Sigmoid colon (tissue), 7 donors: ENCODE measurements at places on chromosomes 3 and 15.

DNA sequence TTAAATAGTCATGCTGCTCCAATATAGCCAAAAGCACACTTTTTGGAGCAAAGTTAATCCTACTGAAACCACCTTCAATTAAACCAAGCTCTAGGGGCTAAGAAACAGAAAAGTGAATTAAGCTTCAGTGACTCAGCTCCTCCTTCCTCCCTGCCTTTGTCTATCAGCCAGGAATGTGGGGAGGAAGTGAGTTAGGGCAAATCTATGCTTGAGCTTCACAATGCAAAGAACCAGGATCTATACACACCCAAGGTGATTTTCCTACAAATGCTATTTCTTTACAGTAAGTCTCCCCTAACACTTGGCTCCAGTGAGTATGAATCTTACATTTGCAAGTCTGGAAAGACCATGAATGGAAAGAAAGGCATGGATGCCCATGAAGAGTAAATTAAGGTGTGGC, 212.1 kb downstream of the P3H2 start:
- DNase-seq = no peak

DNA sequence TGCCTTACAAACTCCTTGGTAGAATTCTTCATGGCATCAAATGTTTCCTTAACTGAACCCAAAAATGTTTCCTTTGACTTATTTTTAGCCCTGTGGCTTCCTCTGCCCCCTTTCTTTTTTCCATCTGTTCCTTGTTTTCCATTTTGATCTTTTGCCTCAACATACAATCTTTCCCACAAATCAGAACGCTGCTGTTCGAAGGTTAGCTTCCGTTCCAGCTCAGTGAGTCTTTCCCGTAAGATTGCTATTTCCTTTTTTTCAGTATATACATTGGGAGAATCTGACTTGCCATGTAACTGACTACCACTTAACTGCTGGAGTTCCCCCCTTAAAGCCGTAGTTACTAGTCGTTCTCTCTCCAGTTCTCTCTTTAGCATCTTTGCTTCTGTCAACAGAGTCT, 41.2 kb downstream of the PIGB start:
- DNase-seq = no peak

GRCh38 chr15:86021281-86022264, 58.1 kb upstream of the AGBL1 start:
- DNase-seq = no peak

DNA sequence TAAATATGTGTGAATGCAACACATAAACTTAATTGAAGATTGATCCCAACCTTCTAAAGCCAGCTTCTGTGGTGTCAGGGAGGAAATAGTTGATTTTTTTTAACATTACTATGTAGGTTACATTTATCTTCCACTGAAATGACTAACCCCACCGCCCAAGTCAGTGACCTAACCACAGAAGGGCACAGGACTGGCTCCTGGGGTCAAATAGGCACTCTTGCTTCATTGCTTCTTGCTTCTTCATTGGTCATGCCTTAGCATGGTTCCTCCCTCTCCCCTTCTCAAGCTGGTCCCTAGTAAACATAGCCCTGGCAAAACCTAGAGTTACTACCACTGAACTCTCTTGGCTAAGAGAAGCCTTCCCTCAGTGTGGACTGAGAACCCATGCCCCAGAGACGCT, 12.3 kb downstream of the EIF1B start:
- DNase-seq = no peak

- no peak for DNase-seq
Observed at GRCh38 chr3:38131621-38132369, 5.1 kb downstream of the ACAA1 start.

DNA sequence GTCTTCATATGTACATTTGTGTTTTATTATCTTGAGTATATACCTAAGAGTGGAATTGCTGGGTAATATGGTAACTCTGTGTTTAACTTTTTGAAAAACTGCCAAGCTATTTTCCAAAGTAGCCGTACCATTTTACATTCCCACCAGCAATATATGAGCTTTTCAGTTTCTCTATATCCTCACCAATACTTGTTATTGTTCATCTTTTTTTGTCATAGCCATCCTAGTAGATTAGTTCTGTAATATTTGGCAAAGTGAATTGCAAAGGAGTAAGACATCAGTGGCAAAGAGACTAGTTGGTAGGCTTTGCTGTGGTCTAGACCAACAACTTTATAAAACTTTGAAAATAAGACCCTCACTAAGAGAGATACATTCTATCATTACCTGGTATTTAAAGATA, 21.4 kb downstream of the OXSR1 start:
- no peak for DNase-seq

GRCh38 chr3:88189361-88189810, 39.6 kb downstream of the C3orf38 start:
- no peak for DNase-seq

DNA sequence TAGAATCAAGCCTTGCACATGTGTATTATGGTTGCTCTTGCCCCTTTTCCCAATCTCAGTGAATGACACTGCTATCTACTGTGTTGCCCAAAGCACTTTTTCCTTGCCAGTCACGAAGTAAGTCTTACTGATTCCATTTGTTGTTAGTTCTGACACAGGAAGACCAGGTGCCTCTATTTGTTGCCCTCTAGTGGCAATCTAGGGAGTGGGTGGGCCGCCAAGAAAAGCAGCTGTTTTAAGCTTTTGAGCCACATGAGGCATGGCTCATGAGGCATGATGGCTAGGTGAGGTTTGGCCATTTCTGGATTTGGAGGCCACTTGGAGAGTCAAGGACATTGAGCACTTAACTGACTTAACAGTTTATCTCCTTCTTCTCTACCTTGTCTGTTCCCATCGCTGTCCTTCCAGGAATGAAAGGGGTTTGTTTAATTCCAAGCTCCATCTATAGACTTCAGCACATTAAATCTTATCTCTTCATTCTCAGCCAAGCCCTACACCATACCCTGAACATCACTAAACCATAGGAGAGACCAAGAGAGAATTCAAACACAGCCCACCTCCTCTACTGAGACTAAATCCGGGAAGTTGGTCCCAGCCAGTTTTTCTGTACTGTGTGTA, 103.1 kb downstream of the HCN4 start:
- no peak for DNase-seq

DNA sequence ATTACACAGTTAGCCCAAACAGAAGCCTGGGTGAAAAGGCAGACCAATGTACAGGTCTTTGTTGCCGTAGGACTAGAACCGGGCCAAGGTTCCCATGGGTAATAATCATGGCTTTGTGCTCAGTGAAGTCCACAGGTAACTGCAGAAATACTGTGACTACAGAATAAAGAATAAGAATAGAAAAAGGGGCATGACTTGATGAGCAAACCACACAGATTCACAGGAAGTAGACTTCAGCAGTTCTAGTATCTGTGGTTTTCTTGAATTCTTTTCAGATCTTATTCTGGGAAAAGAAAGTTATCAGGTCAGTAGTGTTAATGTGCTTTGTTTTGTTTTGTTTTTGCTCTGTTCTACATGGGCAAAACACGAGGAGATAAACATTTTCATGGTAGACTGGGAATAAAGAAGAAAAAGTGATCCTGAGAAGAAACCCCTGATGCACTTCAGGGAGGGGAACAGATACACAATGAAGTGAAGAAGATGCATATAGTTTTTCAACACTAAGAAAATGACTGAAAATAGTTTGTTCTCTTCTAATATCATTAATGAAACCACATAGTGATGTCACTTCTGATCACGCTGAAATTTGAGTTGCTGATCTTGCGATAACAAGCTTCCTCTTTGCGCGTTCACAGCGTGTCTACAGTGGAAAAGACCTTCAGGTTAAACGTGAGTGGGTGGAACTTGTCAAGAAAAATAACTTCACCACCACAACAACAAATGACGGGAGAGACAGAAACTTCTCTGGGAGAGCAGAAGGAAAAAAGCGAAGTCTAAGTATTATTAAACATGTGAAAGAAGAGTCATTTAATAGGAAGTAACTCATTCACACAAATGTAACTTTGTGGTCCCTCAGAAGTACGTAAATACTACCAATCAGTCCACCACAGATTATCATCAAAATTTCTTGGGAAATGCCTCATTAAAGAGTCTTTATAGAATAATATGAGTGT, 315.8 kb upstream of the SATB1 start:
- DNase-seq = no peak

- DNase-seq = no peak
Observed at GRCh38 chr15:78997981-78998499, 53.2 kb upstream of the CTSH start.
